CD4-positive, alpha-beta T cell treated with Interleukin-17A for 1 hour (primary cell): ENCODE measurements at places on chromosomes 3 and 15.

DNA sequence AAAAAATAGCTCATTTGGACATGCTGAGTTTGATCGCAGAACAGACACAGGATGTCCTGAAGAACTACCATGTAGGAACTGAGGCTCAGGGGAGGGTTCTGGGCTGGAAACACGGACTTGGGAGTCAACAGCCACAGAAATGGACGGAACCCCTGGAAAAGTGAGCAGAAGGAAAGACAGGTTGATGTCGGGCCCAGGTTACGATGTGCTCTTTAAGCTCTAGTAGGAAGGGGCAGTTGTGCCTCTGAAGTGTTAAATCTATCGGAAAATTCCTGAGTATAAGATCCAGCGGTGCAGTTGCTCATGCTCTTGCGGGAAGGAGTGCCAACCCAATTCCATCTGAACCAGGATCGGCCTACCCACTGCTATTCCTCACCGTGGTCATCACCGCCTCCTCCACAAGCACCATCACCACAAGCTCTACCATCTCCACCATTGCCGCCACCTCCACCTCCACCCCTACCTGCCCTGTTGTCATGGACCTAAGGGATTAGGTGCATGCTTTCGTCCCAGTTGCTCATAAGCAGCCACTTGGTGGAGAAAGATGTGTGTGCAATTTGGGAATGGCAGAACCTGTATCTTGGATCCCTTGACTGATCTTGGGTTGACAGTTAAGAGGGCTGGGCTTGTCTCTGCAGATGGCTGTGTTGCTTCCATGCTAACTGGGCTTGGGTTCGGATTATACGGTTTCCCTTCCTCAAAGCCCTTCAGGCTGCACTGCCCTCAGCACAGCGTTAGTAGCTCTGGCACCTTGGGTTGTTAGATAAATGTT is 108.5 kb downstream of the ASB7 start:
- DNase-seq = no peak

GRCh38 chr3:1551741-1552140 is 458.9 kb downstream of the CNTN6 start:
- DNase-seq = no peak

GRCh38 chr3:124559846-124560574 is 170.2 kb upstream of the UMPS start:
- DNase-seq = peak; percentile 61

GRCh38 chr15:70017801-70018200 is 79.9 kb downstream of the TLE3 start:
- no peak for DNase-seq

DNA sequence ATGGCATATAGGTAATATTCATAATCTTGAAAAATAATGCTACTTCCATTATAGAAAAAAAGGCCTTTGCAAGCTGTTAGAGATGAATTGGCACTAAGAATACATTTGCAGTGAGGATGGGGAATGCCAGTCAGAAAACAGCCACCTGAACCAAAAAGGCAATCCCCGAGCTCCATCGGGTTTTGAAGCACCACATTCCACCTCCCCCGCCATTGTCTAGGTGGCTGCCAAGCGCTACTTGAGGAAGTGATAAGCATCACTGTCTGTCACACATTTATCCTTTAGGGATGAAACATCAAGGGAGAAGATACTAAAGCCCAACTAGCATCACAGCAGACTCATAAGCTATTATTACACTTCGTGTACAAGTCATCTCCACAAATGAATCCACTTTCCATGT is 112.8 kb downstream of the OSBPL10 start:
- no peak for DNase-seq

DNA sequence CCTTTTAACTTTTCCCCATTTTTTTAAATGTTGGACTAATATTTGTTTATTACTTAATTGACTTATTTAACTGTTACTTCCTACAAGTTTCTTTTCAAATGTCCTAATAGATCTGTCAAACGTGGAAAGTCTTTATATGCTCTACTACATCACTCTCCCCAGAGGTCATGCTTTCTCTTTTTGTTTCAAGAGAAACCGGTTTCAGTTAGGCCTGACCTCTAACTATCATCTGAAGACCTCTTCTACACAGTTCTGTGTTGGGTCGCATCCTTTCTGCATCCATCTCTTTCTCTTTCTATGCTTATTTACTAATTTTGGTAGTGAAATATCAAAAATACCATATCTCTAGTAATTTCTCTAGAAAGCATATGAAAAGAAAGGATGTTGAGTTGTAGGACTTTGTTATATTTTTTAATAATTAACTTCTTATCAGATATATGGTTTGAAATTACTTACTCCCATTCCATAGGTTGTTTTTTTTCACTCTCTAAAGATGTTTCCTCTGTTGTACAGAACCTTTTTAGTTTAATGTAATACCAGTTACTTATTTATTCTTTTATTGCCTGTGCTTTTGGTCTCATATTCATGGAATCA is 781.2 kb upstream of the ARPP21 start:
- no peak for DNase-seq

DNA sequence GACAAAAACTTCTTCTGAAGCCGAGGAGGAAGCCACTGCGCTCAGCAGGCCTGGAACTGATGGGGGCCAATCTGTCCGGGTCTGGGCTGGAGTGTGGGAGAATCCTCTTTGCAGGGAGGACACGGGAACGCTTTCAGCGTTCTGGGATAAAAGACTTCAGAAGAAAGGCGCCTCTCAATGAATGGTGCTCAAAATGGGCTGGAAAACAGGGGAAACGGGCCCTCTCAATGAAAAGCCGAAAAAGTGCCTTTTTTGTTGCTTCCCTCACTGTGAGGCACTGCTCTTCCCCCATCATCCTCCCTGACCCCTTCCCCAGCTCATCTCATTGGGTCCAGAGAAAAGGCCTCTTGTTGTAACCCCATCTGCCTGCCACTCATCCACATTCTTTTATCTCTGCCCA is 119.5 kb upstream of the LRIG1 start:
- DNase-seq = no peak

DNA sequence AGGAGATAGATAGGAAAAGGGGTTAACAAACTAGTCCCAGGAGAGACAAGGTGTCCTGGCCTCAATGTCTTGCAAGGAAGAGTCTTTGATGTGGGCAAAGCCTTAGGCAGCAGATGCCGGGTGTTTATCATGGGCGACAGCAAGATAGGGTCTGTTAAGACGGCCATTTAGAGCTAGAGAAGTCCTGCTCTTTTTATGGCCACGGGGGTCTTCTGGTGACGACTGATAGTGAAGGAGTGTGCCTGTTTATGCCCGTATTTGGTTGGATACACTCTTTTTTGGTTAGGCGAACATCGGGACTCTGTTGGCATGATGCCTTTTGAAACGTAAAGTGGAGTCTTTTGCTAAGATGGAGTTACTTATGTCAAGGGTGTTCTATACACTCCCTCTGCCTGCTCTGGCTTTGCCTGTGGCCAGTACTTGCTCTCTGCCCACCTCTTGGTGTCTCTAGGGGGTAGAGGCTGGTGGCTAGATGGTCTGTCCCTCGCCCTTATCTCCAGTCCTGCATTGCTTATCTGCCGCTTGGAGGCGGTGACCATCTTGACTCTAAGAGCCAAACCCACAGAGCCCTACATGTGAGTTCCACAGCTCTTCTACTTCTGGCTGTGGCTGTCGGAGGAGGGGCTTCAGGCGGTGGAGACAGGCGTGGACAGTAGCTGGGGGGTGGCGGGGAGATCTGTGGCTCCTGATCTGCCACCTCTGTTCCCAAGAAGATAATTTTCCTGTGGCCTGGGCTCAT is 55.8 kb upstream of the ZBTB38 start:
- no peak for DNase-seq

- no peak for DNase-seq
These were observed 26.0 kb downstream of the GLDN start for GRCh38 chr15:51367322-51367976.

DNA sequence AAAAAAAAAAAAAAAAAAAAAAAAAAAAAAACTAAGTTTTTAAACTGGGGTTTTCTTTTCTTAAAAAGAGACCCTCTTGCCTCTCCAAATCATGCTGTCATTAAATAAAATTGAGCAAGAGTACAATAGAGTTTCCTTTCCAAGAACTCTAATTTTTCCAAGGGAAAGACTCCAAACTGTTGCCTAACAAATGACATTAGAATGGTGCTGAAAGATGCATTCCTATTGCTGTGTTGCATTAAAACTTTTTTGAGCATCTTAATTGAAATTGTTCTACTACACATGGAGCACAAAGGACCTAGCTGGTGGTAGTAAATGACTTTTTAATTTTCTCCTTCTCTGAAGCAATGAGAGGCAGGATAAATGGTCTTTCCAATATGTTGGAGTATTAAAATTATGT is 469.1 kb upstream of the ARHGEF26 start:
- no peak for DNase-seq

DNA sequence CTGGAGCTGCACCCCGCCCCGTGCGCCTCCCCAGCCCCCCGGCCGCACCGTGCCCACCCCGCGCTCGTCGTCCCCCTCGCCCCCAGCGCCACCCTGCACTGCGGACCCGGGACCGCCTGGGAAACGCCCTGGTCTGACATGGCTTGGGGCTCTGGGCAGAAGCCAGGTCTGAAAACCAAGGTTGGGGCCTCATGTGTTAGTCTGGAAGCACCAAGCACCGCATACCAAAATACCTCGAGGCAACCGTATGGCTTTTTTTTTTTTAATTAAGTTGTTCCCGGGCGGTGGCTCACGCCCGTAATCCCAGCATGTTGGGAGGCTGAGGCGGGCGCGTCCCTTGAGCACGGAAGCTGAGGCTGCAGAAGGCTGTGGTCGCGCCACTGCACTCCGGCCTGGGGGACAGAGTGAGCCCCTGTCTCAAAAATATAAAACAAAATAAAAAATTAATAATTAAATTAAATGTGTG is 91.5 kb upstream of the CHD2 start:
- DNase-seq = no peak

DNA sequence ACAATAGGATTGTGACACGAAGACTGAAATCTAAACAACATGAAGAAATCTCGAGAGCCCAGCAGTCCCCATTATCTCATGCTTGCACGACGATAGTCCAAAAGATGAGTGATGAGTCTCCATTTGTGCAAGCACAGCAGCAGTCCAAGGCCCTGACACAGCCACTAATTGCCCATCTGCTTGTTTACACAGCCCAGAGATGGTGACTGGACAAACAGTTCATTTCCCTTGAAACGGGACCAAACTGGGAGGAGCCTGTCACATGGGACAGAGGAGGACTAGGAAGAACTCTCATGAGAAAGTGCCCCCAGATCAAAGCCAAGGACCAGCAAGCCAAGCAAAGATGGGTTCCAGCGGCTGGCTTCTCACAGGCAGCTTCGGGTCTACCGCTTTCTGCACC is 121.0 kb downstream of the GREM1 start:
- DNase-seq = no peak

DNA sequence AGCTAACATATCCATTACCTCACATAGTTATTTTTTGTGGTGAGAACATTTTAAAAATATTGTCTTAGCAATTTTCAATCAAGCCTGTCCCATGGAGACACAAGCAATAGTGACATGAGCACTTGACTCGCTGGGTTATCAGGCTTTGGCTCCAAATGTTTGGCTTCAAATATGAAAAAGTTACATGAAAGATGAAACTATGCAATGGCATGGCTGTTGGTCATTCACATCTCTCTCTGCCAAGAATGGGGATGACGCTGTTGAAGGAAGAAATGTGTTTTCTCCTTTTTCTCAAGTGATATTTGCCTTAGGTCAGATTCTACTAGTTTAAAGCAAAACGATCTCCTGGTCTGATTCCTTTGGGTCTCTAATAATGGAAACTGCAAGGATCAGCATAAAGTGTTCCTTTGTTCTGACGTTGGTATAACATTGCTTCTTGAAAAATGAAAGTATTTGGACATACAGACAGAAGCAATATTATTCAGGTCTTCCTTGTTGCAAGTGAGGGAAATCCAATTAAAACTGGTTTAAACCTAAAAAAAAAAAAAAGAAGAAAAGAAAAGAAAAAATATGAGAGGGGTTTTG is 71.2 kb downstream of the SSUH2 start:
- DNase-seq = no peak

- DNase-seq = no peak
These were observed 1045.8 kb downstream of the ROBO1 start for GRCh38 chr3:78721771-78722543.

DNA sequence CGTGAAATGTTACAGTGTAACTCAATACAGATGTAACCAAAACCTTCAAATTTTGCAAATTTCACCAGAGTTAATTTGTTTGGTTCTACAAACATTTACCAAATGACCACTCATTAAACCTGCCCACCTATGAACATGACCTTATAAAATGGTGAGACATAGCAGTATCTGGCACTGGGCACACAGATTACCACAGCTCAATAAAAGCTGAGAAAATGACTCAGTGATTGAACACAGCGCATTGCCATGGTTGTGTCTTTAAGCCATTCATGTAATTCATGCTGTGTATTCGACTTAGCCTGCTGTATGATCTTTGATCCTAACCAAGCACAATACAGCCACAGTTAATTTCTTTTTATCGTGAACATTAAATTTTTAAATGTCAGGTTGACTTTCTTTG is 11.3 kb downstream of the PPARG start:
- no peak for DNase-seq

- DNase-seq = no peak
These were observed 35.2 kb upstream of the SIAH2 start for GRCh38 chr3:150798122-150798618.

DNA sequence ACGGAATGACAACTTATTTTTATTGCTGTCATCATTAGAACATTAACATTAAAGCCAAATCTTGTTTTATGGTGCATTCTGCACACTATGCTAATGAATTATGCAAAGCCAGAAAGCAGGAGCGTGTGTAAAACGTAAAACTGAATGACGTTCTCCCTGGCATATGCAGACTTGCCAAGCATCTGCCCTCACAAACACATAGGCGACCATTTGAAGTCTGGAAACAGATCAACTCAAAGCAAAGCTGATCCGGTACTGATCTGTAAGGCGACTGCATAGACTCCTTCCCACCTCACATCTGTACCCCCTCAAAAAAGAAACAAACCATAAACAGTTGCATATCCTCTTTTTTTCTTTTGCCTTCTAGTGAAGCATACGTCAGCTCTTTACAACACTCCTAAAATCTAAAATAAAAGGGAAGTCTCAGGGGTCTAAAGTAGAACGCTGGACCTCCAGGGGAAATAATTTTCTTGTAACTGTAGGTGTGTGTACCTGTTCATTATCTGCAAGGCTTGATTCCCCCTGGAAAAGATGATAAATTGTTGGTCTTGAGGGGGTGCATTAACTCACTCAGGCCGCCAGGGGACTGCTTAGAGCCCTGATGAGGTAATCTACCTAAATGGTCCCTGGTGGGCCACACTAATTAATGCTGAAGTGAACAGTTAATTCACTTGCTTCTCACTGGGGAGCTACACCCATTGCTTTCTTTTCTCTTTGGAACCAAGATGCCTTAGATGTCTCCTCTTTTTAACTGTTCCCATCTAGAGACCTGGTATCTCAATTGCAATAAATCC is 231.4 kb downstream of the CDIN1 start:
- DNase-seq = no peak

DNA sequence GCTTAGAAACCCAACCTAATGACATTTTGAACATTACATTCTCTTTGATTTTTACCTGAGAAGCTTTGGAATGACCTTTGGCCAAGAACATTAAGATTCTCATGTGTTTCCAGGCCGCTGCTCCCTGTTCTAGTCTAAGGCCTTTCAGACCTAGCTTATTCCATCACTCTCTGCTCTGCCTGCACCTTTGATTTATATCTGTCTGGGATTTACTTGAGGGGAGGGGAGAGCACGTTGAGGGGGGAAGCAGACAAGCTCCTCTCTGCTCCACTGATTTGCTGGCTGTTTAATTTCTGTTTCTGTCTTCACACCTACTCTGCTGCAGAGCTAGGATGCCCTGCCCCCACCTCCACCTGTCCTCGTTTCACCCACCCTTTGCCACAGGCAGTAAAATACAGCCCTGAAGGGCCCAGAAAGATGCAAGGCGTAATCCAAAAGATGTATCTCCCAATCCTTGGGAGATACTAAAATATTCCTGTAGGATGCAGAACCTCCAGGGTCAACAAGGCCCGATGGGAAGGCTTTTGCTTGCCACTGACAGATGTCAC is 429.8 kb downstream of the EPHB1 start:
- DNase-seq = no peak
